Amygdala (tissue), 56 donors: ENCODE measurements at places on chromosomes 16 and 17.

DNA sequence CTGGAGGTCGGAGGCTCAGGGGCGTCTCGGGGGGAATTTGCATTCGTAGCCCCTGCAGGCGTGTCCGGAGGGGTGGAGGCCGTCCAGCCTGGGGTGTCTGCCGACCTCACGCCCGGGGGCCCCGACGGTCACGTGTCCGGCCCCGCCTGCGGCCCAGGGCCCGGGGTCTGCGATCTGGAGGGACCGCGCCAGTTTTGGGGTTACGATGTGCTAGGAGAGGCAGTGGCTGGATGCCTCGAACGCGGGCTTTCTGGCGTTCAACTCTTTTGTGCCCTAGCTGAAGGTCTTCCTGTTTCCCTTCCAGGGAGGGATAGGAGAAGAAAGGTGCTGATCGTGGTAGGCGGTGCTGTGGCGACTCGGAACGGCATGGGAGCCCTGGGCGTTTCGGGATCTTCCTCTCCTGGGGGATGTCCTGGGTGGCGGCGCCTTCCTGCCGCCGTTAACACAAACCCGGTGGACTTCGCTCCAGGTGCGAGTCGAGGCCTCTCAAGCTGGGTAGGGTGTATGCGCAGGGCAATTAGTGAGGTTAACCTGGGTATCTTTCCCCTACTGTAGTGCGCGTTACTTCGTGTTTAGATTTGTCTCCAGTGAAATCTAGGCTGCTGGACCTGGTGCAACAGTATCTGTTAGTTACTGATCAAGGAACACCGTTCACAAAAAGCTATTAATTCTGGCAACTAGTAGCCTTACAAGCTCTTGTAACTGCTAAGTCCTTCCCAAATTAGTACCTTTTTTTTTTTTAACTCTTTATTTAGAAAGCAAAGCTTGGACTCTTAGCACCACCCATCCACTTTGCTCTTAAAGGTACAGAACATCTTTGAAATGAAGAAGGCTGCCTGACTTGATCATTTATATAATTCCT lies 1.3 kb downstream of the AKAP1 start:
- no peak for DNase-seq

DNA sequence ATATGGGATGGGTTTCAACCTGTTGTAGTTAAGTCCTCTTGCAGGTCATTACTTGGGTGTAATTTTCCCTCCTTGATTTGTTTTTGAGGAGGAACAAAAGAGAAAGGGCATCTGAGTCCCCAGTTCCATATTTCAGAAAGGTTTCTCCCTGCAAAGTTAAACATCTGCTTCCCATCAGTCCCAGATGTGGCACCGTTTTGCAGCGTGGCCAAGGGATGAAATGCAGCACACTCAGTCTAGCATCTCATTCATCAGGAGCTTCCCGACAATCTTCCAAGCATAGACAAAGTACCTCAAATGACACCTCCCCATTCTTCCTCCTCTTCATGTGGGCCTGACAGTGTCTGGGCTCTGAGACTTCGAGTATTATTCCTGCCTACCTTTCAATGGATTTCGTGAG lies 363.7 kb upstream of the SOX9 start:
- no peak for DNase-seq

- no peak for DNase-seq
These were observed 37.2 kb upstream of the TBX2 start for GRCh38 chr17:61362396-61362795.

DNA sequence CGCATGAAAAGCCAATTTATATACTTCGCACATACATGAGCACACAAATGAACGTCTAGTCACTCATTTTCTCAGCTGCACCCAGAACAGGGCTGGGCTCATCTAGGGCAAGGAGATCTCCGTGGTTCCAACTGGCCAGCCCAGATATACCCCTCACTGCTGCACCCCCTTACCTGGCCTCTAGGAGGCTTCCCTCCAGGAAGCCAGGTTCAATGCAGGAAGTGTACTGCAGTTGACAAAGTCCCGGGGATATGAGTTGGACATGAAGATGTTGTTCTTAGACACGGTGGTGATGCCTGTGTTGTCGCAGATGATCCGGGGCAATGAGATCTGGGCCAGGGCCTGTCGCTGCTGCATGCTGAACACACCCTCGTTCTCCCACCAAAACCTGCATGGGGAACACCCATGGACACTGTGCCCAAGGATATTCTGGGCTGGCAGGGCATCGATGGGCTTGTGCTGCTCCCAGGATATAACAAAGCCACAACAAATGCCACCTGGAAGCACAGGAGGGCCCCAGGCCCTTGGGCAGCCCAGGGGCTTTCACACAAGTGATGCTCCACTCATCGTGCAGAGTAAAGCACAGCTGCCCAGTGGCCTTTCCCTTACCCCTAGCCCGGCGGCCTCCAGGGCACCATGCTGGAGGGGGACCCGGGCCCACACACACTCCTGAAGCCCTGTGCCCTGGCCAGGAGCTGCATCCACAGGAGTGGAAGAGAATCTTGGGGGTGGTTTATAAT lies 10.1 kb downstream of the MPO start:
- DNase-seq: no peak

- no peak for DNase-seq
These were observed 55.2 kb downstream of the TBC1D16 start for GRCh38 chr17:79980246-79981043.

GRCh38 chr17:57284984-57285646 lies 28.8 kb downstream of the MSI2 start:
- no peak for DNase-seq

GRCh38 chr16:83843657-83844056 lies 35.9 kb downstream of the HSBP1 start:
- DNase-seq: no peak

DNA sequence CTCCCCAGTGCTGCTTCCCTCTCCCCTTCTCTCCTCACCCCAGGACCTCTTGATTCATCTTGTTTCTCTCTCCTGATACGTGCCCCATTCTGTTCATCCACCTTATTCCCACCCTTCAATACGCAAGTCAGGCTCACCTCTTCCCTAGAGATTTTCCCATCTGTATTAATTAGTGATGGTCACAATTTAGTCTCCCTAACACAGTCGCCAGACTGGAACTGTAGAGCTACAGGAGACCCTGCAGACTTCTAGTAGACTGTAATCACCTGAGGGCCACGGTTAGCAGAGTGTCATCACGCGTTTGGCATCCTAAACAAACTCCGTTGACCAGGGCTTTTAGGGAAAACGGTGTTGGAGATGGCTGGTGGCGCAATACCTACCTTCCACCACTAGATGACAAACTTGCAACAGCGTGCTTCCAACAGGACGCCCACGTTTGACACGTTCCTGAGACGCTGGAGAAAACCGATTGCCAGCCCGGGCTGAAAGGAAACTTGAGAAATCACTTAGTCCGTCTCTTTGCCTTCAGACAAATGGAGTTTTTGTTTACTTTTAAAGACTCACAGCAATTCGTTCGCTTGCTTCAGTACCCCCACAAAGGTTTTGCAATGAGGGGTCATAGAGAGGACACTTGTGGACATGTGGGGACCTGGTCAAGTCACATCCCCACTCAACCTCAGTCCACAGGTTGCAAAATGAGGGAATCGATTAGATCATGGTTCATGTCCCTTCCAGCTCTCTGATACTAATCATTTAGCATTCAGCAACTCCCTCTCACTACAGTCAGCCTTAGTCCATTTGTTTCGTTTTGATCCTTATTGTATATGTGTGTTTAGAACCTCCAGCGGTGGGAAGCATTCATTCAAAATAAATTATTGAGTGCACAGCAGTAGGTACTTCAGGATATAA lies 20.6 kb downstream of the MYL4 start:
- DNase-seq: peak; percentile 65

- no peak for DNase-seq
These were observed 26.1 kb downstream of the MRPS23 start for GRCh38 chr17:57823469-57824401.

DNA sequence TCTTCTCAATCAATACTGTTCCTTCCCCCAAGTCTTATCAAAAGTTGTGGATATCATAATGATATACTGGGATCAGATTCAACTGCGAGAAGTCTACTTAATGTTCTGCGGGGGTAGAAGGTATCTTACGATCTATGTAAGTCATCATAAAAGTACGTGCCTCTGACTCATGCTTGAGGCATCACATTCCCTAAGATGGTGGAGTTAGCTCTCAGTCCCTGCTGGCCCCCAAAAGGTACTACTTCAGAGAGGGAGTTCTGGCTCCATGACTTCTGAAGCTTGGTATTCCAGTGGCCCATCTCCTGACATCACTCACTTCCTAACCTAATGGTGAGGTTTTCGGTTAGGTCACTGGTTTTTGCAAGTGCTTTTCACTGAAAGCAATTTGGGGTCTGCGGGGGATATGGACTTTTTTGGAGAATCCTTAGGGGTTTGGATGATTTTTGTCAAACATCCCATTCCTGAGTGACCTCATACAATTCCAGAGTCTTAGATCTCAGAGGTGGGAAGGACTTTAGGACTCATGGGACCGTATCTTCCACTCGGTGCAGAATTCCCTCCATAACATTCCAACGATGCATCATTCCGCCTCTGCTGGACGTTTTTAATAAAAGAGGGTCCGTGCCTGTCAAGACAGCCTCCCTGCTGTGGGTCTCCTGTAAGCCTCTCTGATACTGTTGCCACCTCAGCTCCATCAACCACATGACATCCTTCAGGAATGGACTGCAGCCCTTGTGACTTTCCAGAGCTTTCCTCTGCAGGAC lies 74.3 kb downstream of the DYNLRB2 start:
- DNase-seq: no peak

DNA sequence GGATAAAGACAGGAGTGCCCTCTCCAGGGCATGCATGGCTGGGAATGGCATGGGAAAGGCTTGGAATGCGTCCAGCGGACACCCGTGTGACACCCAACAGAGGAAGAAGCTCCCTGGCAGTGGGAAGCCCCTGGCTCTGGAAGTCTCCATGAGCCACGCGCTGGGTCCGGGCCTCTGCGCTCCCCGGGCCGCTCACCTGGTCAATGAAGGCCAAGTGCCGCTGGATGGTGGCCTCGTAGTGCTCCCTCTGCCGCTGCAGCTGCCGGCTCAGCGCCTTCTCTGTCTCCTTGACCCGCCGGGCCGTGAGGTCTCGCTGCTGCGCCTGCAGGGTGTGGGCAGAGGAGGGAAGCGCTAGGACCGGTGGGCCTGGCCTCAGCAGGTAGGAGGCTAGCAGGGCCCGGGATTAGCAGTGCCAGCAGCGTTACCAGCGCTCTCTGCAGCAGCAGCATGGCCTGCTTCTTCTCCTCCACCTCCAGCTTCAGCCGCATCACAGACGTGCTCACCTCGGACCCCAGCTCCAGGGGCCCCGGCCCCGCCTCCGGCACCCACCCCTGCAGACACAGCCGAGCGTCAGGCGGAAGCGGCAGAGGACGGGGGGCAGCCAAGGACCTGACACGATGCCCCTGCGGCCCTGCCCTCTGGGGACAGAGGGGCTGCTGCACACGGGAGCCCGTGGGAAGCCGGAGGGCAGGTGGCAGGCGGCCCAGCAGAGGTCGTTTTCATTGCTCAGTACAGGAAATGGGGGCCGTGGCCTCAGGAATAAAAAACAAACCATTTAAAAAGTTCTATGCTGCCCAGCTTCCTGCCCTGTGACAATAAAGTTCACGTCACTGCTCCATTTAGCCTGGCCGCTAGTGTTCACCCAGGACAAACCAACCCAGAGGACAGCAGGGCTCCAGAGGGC lies 26.0 kb downstream of the CEP131 start:
- DNase-seq: no peak

DNA sequence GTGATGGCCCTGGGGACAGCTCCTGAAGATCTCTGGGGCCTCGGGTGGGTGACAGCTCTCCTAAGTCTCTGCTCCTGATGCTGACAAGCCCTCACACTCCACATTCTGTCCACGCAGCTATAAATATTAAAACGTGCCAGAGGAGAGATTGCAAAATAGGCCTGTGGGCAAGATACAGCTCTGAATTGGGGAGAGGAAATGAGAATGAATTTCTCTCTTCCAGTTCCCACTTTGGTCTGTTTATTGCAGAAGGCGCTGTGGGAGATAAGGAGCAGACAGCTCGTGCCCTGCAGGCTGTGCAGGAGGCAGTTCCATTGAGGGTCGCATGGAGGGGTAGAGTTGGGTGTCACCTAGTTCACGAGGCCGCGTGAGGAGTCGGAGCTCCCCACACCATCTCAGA lies 87.5 kb upstream of the SDK2 start:
- DNase-seq: no peak

- peak; percentile 82 for DNase-seq
These were observed 1.2 kb downstream of the TMC6 start for GRCh38 chr17:78127239-78127887.

DNA sequence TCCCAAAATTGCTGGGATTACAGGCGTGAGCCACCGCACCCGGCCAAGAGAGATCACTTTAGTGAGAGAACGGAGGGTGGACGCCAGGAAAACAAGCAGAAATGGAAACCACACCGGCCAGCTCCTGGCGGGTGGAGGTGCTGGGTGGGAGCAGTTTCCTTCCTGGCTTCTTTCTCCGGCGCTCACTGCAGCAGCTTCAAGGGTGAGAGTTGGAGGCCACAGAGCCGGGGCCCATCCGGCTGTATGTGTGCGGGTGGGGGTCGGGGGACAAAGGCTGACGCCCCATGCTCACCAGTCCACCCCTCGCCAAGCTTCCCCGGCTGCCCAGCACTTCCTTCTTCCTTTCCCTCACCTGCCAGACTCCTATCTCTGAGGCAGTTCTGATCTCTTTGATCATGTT lies 13.5 kb upstream of the BHLHA9 start:
- no peak for DNase-seq

DNA sequence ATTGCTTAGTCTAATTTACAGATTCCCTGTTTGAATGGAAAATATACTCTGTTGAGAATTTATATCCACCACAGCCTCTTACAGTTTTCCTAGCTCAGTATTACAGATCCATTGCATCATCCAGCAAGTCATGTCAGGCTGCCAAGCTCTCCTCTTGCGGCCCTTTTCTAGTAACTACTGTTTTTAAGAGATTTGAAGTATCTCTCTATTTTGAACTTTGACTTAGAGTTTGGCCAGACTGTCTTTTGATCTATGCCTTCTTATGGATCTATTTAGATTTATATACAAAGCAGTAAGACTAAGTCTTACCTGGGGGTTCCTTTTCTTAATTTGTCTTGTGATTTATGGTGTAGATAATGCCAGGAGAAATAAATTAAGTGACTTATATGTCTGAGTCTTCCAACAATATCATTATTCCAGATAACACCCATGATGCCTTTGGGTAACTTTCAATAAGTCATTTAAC lies 53.1 kb upstream of the ABCC11 start:
- DNase-seq: no peak

DNA sequence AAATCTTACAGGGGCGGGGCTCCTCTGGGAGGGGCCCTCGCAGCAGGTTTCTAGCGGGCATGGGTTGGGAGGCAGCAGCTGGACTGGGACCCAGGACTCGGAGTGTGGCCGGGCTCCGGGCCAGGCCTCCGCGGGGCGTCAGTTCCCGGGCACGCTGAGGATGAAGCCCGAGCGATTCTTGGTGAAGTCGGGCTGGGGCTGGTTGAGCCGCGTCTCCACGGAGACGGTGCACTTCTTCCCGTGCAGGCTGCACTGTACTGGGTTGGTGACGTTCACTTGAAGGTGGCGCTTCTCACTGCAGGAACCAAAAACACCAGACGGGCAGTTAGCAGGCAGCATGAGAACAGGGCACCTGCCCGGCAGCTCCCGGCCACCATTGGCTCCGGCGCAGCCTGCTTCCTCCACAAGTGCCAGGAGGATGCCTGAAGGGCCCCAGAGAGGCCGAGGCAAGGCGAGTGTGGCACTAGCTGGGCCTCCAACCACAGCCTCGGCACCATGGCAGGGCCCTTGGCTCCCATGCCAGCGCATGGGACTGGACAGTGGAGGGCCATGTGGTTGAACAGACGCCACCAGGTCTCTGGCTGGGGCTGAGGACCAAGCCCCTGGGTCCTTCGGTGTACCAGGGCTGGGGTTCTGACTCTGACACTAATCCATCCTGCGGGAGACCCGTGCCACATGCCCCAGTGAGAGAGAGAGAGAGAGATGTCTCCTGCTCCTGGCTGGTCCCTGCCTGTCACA lies 8.0 kb downstream of the CDK5R1 start:
- no peak for DNase-seq
